ENCODE measurements at places on chromosomes 7 and 10.

DNA sequence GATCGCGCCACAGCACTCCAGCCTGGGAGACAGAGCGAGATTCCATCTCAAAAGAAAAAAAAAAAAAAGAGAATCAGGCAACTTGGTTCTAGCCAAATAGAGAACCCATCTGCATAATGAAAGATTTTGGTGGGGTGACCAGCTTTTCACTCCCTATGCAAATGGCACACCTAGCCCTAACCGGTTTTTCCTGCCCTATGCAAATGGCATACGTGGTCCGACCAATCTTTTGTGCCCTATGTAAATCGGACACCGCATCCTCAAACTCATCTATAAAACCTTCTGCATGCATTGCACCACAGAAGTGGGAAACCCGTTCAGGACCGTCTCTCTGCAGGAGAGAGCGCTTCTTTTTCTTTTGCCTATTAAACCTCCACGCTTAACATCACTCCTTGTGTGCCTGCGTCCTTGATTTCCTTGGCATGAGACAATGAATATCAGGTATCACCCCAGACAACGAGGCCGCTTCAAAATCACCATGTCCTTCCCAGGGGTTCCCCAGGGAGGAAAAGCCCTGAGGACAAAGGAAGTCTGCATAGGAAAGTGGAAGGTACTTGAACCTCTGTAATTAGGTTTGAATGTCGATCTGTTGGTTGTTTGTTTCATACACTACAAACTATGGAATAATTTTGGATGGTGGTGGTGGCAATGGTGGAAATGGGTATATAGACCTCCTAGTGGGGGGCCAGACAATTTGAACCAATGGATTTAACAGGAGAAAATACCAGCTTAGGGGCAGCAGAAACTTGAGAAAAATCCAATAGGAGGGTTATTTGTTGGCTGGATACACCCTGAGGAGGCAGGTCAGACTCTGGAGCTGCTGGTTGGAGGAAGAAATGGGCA lies 396.2 kb downstream of the TYW1 start:
- no peak for DNase-seq

DNA sequence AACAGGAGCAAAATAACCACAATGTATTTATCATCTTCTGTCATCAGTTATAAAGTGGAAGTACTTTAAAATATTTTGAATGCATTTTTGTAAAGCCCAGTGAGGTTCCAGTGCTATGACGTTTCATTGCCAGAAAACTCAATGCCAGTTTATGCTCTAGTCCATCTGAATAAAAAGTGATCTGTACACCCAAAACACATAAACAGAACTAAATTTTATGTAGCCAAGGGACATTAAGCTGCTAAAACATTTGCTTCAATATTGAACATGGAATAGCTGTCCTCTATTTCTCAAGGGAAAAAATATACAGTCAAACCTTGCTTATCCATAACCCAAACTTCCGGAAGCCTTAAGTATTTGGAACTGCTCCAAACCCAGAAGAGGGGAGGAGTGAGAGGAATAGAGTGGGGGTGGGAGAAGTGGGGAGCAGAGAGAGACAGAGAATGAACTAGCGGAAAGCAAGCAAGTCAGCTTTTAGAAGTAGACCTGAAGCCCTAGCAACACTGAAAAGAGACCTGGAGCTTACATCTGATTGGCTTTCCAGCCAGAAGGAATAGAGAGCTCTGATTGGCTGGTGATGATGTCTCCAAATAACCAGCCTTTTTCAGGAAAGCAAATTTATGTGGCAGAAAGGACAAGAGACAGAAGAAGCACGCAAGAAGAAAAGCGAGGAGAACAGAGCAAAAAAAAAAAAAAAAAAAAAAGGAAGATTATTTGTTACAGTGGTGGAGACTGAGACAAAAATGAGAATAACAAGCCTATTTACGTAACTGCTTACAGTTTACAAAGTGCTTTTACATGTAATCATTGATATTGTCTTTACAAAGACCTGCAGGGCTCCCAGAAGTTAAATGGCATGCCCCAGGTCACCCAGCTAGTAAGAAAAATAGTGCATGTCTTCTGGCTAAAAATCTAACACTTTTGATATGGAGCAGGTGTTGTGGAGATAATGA lies 196.0 kb downstream of the RNLS start:
- peak; percentile 73 for DNase-seq

- no peak for DNase-seq
These were observed 28.4 kb downstream of the PFKFB3 start for GRCh38 chr10:6231146-6231545.

- DNase-seq = no peak
These were observed 30.0 kb downstream of the NUDT1 start for GRCh38 chr7:2272031-2272430.

DNA sequence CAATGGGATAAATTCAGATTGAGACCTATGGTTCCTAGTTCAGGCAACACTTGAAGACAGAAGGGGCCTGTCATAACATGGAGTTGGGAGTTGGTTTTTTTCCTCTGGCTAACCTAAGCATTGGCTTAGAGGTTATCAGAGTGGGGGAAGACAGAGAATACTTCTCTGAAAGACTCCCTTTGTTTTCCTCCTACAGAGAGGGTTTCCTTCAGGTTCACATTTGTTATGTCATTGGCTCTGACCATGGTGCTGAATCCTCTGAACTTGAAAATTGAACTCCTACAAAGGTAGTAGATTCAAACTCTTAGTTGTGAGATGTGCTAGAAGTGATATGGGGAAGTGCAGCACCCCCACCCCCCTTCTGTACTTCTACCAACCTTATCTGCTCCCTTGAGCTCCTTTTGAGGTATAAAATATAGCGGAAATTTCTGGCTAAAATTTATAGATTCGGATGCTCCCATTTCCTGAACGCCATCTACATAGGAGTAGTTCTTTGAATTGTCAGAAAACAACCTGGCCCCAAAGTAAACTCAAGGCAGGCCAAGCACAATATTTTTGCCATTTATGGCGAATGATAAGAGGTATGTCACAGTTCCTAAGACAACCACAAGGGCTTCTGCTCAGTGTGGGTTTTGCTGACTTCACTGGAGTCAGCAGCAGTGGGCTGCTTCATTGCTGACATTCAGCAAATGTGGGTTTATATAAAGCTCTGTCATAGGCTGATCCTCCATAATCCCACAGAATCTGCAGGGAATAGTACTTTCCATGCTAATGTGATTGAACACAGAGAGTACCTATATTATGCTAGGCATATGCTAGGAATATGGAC lies 131.6 kb upstream of the KLF14 start:
- no peak for DNase-seq

DNA sequence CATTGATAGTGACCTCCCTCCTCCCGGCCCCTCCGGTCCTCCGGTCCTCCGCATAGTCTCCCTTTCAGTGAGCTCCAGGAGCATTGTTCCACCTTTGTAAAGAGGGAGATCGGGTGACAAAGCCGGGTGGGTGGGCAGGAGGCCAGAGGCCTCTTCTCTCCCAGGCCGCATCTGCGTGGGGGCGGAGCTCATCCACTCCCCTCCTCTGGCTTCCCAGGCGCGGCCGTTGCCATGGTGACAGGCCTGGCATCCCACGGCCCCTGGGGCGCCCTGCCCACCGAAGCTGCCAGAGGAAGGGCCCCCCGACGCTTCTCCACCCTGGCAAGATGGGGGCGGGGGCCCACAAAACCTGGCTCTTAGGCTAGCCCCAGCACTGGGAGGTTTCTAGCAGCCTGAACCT lies 4.4 kb upstream of the FZD9 start:
- no peak for DNase-seq

- DNase-seq = no peak
These were observed 98.7 kb downstream of the HTR5A start for GRCh38 chr7:155168597-155169480.

- no peak for DNase-seq
These were observed 17.6 kb upstream of the CTBP2 start for GRCh38 chr10:125177641-125178640.

DNA sequence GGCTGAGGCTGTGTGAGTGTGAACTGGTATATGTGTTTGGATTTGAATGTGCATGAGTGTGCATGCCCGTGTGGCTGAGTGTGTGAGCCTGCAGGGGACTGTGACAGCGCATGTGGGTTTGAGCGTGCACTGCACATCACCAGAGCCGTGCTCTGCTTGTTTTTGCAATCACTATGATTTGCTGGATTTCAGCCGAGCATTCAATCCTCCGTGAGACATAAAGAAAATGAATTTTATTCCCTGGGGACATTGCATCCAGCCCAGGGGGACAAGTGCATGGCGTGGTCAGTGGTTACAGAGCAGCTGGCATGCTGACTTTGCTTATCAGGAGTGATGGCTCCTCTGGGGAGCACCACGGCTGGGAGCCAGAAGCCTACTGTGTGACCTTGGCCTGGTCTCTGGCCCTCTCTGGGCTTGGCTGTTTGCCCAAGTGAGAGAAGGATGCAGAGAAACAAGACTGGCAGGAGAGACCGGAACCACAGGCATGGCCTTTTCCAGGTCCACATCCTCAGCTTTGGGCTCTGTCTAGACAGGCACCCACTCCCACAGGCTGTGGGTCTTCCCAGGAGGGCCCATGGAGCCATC lies 160.2 kb upstream of the UNC5B start:
- DNase-seq = no peak

DNA sequence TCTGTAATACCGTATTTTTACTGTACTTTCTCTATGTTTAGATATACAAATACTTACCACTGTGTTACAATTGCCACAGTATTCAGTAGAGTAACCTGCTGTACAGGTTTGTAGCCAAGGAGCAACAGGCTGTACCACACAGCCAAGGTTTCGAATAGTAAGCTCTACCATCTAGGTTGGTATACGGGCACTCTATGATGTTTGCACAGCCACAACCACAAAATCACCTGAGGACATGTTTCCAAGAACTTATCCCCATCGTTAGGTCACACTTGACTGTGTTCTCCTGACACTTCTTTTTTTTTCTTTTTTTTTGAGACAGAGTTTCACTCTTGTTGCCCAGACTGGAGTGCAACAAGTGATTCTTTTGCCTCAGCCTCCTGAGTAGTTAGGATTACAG lies 134.6 kb upstream of the TRIM24 start:
- DNase-seq = no peak

- DNase-seq = no peak
These were observed 28.8 kb upstream of the C10orf53 start for GRCh38 chr10:49650724-49651034.

- DNase-seq = no peak
These were observed 56.7 kb downstream of the LRRC4 start for GRCh38 chr7:127974446-127975035.
